ENCODE measurements at places on chromosomes 1 and 21.

- no peak for DNase-seq
These were observed 125.9 kb downstream of the RIPK4 start for GRCh38 chr21:41640748-41641509.

DNA sequence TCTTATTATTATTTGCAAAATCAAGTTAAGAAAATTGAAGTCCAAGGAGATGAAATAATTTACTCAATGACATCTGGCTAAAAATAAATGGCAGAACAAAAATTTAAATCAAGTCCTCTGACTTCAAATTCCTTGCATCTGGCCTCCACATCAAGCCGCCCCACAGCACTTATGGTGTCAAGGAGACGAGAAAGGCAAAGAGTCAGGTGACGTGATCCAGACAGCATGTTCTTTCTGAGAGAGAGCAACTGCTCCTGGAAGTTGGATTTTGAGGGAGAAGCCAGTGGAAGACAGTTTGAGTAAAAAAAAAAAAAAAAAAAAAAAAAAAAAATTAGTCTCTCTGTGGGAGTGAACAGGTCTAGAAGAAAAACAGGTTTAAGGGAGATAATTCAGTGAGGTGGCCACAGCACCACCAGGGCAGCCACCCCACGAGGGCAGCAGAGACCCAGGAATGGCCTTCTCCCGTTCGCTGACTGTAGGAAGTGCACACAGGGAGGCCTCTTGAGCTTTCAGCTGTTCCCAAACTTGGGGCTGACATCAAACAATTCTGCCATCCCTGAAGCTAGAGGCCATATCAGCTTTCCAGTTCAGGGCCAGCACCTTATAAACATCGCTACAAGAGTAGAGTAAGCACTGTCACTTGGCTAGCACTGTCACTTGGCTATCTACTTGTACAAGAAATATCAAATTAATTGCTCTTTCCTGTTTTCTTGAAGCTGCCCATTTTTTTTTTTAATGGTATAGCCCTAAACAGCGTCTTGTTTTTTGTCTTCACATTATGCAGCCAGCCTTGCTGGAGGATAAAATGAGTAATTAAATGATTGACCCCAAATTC lies 7.8 kb downstream of the C1orf162 start:
- DNase-seq: peak; percentile 62

DNA sequence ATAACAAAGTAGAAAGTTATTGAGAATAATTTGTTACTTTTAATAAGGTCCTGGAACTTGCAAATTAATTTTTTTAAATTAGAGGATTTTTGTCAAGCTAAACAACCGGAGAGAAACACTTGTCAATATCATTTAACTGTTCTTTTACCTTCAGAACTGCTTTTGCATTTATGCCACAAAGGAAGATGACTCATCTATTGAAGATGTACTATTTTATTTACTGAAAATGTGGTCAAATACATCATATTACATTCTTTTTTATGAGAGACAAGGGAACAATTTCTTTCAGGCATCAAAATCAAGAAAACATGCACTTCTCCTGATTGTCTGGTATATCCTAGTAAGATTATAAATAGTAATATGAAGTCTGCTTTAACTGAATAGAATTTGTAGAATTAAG lies 558.2 kb upstream of the PRMT6 start:
- DNase-seq: no peak

GRCh38 chr1:235838021-235838420 lies 28.7 kb downstream of the LYST start:
- no peak for DNase-seq

Measured in endothelial cell of umbilical vein (primary cell).